ENCODE measurements at places on chromosomes 5 and 9.

- no peak for DNase-seq
These were observed 26.0 kb downstream of the TMEM174 start for GRCh38 chr5:73198833-73199592.

DNA sequence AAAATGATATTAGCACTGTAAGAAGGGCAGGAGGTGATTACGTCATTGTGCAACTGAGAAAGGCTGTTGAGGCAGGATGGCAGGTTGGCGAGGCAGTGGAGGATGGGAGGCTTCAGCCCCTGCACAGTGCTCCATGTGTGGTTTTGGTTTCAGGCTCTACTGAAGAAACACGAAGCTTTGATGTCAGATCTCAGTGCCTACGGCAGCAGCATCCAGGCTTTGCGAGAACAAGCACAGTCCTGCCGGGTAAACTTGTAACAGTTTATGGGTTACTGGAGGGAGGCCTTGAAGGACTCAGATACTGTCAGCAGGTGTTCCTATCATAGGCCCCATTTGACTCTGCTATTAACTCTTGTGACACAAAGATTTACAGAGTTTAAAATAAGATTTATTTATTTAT, 35.1 kb downstream of the SPTAN1 start:
- no peak for DNase-seq

GRCh38 chr9:23824830-23825591, 1.0 kb downstream of the ELAVL2 start:
- no peak for DNase-seq

DNA sequence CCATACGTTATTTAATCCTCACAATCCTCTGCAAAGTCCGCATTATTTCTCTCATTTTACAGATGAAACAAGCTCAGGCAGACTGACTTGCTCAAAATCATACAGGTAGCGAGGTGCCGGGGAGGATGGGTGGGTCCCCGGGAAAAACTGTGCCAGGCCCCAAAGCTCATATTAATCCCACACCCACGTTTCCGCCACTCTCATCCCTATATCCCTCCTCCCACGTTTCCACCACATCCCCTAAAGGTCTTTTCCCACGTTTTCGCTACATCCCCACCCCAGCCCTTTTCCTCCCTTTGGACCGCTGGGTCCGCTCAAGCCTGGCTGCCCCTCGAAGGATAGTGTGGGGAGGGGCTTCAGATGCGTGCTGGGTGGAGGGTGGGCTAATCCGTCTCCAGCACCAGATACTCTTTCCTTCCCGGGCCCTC, 434 bp upstream of the FSD1L start:
- no peak for DNase-seq

DNA sequence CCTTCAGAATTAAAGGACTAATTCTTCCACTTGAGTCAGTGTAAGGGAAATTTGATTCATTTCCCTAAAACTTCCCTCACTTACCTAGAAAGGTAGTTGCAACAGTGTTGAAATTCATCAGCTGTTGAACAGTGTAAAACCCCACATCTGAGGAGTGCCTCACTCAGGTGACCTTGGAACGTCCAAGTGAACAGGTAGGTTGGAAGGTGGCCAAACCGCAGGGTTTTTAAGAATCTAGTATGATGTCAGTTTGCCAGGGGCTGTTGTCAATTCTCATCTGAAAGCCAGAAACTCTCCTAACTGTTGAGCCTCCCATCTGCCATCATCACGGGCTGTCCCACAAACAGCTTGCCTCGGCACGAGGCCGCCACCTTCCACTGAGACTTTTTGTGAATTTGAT, 105.7 kb downstream of the TMEM174 start:
- DNase-seq, result no peak

DNA sequence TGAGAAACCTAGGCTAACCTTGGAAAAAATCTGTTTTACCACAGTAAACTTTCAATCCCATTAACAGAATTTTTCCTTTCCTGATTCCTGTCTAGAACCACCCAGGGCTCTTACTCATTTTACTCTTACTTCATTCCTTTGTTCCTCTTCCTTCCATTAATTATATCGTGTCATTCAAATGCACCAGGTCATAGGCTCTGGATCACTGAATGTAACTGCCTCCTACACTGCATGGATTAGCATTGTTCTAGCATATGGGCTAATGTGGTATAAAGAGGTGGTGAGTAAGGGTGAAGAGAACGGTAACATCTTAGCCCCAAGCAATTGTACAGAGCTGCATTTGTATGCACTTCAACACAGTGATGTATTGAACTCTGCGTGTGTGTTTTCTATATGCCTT, 49.5 kb upstream of the SPINK5 start:
- no peak for DNase-seq

- DNase-seq, result no peak
These were observed 7.0 kb upstream of the MRNIP start for GRCh38 chr5:179865491-179866240.

DNA sequence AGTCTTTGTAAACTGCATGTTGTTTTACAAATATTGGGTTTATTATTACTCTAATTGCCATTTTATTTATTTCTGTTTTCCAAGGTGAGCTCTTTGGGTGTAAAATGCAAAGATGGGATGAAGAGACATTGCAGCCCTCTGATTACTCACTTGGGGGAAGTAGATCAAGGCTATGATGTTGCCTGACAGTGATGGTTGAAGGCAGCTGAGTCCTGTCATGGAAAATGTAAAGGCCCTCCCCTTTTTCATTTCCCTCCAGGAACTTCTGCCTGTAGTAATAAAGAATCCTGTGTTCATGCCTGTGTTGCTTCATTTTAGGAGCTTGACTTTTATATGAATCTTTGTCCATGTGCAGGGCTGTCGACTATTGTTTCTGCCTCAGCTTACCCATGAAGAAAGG, 605.4 kb upstream of the CLINT1 start:
- no peak for DNase-seq

GRCh38 chr5:176995896-176996767, 10.4 kb downstream of the UIMC1 start:
- peak; percentile 66 for DNase-seq

GRCh38 chr5:141597394-141597793, 21.4 kb downstream of the DIAPH1 start:
- DNase-seq, result no peak

DNA sequence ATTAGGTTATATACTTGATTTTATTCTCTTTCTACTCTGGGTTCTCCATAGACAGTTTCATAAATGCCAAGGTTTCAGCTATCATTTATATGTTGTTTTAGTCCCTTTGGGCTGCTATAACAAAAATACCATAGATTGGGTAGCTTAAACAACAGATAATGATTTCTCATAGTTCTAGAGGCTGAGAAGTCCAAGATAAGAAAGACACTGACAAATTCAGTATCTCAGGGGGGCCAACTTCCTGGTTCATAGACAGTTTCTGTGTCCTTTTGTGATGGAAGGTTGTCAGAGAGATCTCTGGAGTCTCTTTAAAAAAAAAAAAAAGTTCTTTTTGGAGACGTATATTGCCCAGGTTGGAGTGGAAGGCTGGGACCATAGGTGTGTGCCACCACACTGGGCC, 113.3 kb downstream of the SCAMP1 start:
- DNase-seq, result no peak

GRCh38 chr9:297104-297972, 82.7 kb downstream of the DOCK8 start:
- DNase-seq, result no peak

DNA sequence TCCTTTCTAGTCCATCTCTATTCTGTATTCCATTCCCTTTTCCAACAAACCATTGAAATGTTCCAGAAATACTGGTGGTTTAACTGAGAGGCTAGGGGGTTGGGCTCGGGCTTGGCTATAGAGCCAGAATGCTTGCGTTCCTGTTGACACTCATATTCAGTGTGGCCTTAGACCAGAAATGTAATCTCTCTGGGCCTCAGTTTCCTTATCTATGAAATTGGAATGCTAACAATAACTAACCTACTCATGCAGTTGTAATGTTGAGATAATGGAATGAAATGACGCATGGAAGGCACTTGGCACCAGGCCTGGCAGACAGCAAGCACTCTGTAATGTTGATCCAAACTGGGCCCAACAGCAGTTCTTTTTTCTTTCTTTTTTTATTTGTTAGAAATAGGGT, 26.8 kb downstream of the JADE2 start:
- no peak for DNase-seq

DNA sequence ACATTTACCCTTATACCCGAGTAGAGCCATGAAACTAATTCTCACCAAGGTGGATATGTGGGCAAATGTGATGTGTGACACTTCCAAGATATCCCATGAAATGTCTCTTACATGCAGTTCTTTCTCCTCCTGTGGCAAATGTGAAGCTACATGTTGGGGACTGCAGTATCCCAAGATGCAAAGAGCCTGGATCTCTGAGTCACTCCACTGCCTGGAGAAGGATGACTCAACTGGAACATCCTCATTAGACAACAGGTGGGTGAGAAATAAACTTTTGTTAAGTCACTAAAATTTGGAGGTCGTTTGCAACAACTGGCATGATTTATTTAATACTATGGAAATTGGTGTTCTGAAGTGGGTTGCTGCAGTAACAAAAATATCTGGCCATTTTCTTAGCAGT, 36.5 kb upstream of the TENT4A start:
- no peak for DNase-seq

DNA sequence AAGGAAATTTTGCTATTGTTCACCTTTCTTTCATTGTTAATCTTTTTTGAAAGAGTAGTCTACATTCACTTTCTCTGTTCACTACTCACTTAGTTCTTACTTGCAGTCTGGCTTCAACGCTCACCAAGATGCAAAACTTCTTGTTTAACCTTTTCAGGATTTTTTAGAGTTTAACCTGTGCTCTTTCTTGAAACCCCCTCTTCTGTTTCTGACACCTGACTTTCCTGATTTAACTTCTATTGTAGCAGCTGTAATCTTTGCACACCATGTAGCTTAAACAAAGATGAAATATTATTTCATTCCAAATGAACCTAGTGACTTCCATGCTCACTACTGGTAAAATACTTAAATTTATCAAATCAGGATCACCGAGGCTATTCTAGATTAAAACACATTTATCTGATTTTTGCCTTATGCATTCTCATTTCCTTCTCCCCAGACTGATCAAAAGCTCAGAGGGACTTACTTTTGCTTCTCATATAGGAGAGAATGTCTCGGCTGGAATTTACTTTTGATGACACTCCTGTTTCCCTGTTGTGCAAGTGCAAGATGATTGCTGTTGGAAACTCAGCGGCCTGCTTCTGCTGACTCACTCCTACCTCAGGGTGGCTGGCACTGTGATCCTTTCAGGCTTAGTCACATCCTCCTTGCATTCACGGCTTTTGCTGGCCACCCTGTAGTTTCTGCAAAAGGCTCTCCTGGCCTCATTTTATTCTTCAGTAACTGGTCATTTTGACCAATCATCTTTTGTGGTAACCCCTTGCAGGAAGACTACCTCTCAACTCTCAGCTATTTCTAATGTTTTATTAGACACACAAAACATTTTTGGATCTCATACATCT, 109.3 kb upstream of the IFNE start:
- DNase-seq, result no peak

DNA sequence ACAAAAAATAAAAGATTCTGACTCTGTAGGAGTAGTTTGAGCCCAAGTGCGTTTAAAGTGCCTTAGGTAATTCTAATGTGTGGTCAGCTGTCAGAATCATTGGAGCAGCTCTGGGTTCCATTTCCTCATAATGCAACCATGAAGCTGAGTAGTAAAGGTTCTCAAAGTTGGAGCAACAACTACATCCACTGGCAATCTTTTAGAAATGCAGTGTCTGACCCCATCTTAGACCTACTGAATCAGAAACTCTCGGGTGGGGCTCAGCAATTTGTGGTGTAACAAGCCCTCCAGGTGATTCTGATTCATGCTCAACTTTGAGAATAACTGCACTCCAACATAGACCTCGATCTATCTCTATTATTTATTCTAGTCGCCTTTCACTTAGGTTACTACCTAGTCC, 7.6 kb upstream of the ALDH1A1 start:
- no peak for DNase-seq

DNA sequence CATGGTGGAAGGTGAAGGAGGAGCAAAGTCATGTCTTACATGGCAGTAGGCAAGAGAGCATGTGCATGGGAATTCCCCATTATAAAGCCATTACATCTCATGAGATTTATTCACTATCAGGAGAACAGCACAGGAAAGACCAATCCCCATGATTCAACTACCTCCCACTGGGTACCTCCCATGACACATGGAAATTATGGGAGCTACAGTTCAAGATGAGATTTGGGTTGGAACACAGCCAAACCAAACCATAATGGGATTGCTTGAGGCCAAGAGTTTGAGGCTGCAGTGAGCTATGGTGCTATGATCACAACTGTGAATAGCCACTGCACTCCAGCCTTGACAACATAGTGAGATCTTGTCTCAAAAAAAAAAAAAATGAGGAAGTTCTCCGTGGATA, 581.8 kb downstream of the TAF11L14 start:
- DNase-seq, result no peak

GRCh38 chr5:3642231-3642630, 46.6 kb downstream of the IRX1 start:
- no peak for DNase-seq

DNA sequence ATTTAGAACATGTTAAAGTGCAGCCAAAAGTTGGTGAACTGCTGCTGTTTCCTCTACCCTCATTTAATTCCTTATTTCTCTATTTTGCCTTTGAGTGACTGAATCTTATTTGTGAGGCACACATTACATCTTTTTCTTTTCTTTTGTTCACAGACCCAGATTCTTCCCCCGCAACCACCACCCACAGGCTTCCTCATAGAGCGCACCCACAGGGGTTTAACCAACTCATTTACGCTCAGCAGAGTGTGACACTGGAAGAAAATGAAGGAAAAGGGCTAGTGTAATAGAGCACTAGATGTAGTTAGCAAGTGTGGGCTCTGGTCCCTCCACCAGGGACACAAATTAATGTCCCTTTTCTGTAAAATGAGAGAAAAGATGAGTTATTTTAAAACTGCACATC, 200.7 kb downstream of the PARP8 start:
- no peak for DNase-seq

DNA sequence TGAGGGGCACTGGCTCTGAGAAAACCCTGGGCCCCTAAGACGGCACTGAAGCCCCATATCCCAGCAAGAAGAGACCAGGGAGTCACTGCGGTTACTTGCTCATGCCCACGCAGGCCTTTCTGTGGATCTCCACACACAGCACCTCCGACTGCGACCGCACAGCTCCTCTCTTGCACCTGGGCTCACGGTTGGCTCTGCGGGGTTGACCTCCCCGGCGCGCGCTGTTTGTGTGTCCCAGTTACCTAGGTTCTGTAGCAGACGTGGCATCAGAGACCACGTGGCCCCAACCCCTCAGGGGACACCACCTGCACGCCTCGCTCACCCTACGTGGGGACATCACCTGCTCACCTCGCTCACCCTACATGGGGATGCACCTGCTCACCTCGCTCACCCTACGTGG, 12.7 kb downstream of the LPCAT1 start:
- DNase-seq, result no peak

GRCh38 chr9:135081731-135082130, 5.7 kb upstream of the OLFM1 start:
- DNase-seq, result no peak

Measured in hematopoietic multipotent progenitor cell treated with erythropoietin and hydrocortisone succinate and interleukin-3 and kit ligand, for 17 days (in vitro differentiated cells).